ENCODE measurements at places on chromosomes 2 and 18.

DNA sequence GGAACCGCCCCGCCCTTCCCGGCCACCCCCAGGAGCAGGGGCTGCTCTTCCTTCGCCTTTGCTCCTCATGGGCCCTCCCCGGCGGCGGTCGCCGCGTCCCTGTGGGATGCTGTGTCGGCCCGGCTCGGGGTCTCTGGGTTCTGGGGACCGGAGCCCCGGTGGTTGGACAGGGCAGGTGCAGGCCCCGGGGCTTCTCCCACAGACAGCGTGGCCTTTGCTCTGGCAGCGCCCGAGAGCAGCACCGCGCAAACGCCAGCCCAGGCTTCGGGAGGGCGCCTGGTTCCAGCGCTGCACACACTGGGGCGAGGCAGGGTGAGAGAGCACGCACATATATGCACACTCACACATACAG is 9.0 kb upstream of the KCNG2 start:
- H3K27me3 ChIP-seq: peaks cover 64% of the 10 kb centered on the region
- no peak for DNase-seq
- H3K4me3 ChIP-seq: no peak overlapping the region
- H3K4me1 ChIP-seq: peaks cover 9% of the 10 kb centered on the region

DNA sequence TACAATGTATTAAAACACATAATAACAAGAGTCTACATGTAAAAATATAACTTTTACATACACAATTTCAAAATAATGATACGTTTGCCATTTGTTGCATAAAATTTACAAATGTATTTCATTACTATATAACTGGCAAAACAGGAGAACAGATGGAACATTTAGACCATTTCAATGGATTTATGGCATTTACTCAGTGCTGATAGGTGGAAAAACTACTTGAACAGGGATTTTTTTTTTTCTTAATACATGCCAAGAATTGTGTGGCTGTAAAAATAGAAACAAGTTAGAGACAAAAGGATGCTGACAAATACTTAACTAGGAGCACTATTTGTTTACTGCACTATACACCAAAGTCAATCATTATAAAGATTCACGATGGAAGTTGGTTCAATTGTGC is 266.8 kb upstream of the CCDC68 start:
- no peak for DNase-seq
- H3K27me3 ChIP-seq: no peaks in the 10 kb centered on the region
- H3K4me3 ChIP-seq: no peak overlapping the region
- H3K4me1 ChIP-seq: no peaks in the 10 kb centered on the region

GRCh38 chr18:31303771-31304170 is 14.2 kb upstream of the DSG1 start:
- H3K27me3 ChIP-seq: no peaks in the 10 kb centered on the region
- no peaks in the 10 kb centered on the region for H3K36me3 ChIP-seq
- no peak overlapping the region for H3K27ac ChIP-seq
- H3K4me1 ChIP-seq: no peaks in the 10 kb centered on the region
- no peak for DNase-seq
- no peak overlapping the region for H3K4me3 ChIP-seq

GRCh38 chr2:46382331-46383112 is 85.3 kb downstream of the EPAS1 start:
- H3K27ac ChIP-seq: peak overlapping the region; percentile 71
- no peaks in the 10 kb centered on the region for H3K27me3 ChIP-seq
- DNase-seq: no peak
- no peaks in the 10 kb centered on the region for H3K4me1 ChIP-seq

DNA sequence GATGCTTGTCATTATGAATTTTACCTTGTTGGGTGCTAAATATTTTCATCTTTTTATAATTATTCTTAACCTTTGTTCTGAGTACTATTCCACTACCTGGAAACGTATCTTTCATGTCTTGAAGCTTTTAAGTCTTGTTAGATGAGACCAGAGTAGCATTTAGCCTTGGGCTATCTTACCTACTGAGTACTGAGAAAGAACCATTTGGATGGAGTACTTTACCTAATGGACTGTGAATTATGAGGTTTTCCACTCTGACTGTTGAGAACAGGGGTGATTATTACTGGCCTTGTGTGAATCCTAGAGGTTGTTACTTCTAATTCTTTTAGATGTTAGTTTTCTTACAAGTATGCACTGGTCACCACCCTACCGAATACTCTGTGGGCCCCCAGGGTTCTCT is 63.5 kb downstream of the CCDC102B start:
- no peak for DNase-seq
- no peak overlapping the region for H3K27ac ChIP-seq
- H3K27me3 ChIP-seq: no peaks in the 10 kb centered on the region
- H3K4me1 ChIP-seq: no peaks in the 10 kb centered on the region
- H3K4me3 ChIP-seq: no peak overlapping the region

DNA sequence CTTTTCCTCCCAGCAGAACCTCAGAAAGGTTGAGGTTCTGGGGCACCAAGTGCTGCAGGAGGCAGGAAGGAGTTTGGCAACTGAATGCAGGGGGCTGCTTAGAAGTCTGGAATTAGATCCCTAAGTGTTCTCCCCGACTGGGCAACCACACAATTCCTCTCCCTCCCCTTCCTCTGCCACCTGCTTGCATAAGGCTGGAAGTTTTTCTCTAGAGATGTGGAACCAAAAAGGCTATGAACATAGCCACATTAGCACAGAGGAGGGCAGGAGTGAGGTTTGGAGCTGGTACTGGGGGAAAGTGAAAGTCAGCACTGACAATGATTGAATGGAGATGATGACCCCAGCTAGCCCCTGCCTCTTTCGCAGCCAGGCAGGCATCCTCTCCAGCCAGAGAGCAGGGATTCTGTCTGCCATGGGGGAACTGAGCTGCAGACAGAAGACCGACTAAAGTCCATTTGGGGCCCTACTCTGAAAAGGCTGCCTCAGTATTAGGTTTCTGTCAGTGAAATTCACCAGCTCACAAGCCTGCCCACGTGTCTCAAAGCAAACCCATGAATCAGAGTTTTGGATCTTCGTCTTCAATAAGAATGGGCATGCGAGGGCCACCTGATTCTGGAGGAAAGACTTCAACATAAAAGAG is 87.9 kb upstream of the ITGA6 start:
- peak overlapping the region; percentile 59 for H3K4me3 ChIP-seq
- DNase-seq: no peak
- H3K36me3 ChIP-seq: peaks cover 4% of the 10 kb centered on the region
- H3K4me1 ChIP-seq: peaks cover 20% of the 10 kb centered on the region
- peak overlapping the region; percentile 63 for H3K27ac ChIP-seq
- H3K27me3 ChIP-seq: no peaks in the 10 kb centered on the region

DNA sequence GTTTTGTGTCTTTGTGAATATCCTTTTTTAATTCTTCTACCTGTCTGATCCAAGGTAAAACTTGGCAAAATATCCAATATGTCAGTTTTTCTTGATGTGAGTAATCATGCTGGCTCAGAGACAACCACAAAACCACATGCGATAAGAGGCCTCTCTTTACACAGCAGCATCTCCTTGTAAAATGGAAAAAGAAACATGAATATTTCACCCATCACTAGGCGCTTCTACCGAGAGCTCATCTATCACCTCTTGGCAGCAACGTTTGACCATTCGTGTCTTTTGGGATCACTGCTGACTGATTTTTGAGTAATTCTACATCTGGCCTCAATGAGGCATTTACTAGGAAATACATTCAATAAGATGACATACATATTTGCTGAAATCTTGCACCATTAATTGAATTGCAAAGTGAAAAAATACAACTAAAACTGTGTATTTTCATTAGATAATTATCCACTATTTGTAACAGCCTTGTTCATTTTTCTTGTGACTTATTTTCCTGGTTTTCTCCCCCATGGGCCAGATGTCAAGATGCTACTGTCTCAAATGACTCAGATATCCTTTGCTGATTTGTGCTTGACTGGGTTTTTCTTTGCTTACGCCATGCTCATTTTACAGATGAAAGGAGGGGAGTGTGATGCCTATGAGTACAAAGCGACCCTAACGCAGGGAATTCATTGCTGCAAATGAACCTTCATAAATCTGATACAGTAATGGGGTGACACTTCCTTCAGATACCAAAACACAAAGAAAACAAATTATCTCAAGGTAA is 467.5 kb downstream of the FBXO15 start:
- H3K4me3 ChIP-seq: no peak overlapping the region
- no peaks in the 10 kb centered on the region for H3K36me3 ChIP-seq
- H3K4me1 ChIP-seq: no peaks in the 10 kb centered on the region

DNA sequence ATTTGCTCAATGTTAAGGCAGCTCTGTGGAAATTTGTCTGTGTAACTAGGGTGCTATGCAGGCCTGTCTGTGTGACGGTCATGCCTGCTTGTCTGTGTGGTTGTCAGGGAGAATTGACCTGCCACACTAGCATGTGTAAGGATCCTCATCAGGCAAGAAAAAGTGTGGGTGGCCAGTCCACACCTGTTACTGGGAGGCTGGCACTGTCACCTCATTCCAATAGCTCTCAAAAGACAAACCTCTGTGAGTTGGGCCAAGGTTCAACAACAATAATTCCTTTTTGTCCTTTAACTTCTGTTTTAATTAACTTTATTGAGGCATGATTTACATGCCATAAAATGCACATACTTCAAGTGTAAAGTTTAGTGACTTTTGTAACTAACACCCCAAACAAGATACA is 4.2 kb upstream of the MARCO start:
- H3K36me3 ChIP-seq: no peaks in the 10 kb centered on the region
- H3K4me3 ChIP-seq: no peak overlapping the region
- H3K27ac ChIP-seq: no peak overlapping the region
- DNase-seq: no peak

GRCh38 chr2:136212426-136213378 is 94.8 kb upstream of the CXCR4 start:
- peaks cover 6% of the 10 kb centered on the region for H3K36me3 ChIP-seq
- peak overlapping the region; percentile 97 for H3K27ac ChIP-seq

- no peaks in the 10 kb centered on the region for H3K4me1 ChIP-seq
- DNase-seq: no peak
- H3K27ac ChIP-seq: no peak overlapping the region
- H3K4me3 ChIP-seq: no peak overlapping the region
These were observed 1077.3 kb upstream of the TMEFF2 start for GRCh38 chr2:193272011-193272410.

DNA sequence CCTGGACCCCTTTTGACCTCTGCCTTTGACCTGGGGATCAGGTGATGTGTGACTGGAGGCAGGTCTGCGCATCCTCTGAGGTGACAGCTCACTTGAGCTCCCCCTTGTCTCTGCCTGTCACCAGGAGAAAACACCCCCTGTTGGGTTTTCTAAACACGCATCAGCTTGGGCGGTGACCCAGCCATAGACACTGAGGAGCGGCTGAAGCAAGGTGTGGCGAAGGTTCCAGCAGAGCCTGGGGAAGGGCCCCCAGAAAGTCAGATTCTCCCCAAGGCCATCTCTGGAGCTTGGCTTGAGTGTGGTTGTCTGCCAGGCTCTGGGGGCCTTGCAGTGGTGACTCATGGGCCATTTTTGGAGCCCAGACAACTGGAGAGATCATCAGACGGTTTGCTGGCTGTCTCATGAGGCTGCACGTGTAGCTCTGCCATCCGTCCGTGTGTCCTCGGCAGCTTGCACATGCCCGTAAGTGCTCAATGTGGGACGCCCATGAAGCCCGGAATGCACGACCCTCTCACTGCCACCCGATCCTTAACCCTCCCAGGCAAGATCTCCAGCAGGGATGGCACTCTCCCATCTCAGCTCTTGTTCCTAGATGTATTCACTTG is 29.4 kb downstream of the SIX3 start:
- no peak overlapping the region for H3K4me3 ChIP-seq
- no peak overlapping the region for H3K27ac ChIP-seq
- H3K27me3 ChIP-seq: peaks cover 55% of the 10 kb centered on the region
- peaks cover 2% of the 10 kb centered on the region for H3K36me3 ChIP-seq

GRCh38 chr2:69715964-69716363 is 26.0 kb upstream of the ANXA4 start:
- no peaks in the 10 kb centered on the region for H3K36me3 ChIP-seq
- H3K27me3 ChIP-seq: no peaks in the 10 kb centered on the region
- DNase-seq: no peak
- H3K27ac ChIP-seq: no peak overlapping the region
- no peak overlapping the region for H3K4me3 ChIP-seq

DNA sequence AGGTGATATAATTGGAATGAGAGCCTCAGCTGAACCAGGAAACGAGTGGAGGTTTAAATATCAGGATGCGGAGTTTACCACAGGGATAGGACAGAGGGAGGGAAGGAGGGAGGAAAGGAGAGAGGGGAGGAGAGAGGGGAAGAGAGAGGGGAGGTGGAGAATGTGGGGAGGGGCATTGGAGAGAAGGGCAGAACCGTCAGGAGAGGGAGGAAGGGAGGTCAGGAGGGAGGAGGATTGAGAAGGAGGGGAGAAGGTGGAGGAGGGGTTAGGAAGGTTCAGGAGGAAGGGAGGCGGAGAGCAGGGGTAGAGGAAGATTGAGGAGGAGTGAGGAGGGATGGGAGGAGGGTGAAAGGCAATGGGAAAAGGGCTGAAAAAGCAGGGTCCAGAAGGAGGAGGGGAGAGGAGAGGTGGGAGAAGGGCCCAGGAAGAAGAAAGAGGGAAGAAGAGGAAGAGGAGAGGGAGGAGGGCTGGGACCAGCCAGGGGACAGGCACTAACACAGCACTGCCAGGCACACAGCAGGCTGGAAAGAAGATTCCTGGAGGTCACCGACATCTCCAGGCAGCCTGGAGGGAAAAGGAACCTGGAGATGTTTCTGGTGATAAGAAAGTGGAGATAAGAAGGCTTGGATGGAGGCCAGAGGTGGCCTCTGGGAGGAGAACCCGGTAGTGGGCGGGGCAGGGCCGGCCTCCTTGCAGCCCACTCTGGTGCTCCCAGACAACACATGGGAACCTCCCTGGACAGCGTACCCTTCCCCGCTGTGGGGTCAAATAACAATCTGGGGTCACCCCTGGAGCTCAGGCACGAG is 176.7 kb upstream of the SMAD2 start:
- peaks cover 67% of the 10 kb centered on the region for H3K27me3 ChIP-seq
- no peaks in the 10 kb centered on the region for H3K4me1 ChIP-seq
- peaks cover 2% of the 10 kb centered on the region for H3K36me3 ChIP-seq
- DNase-seq: no peak

GRCh38 chr2:48197618-48198017 is 291.3 kb upstream of the FBXO11 start:
- H3K4me1 ChIP-seq: no peaks in the 10 kb centered on the region
- no peak overlapping the region for H3K4me3 ChIP-seq

- no peak for DNase-seq
- peak overlapping the region; percentile 98 for H3K27ac ChIP-seq
- peak overlapping the region; percentile 83 for H3K4me3 ChIP-seq
- peaks cover 4% of the 10 kb centered on the region for H3K36me3 ChIP-seq
- peaks cover 47% of the 10 kb centered on the region for H3K4me1 ChIP-seq
These were observed 103.7 kb upstream of the TAF1B start for GRCh38 chr2:9739531-9739964.

GRCh38 chr2:209614690-209615369 is 156.8 kb upstream of the UNC80 start:
- H3K27ac ChIP-seq: no peak overlapping the region
- no peaks in the 10 kb centered on the region for H3K36me3 ChIP-seq
- H3K27me3 ChIP-seq: no peaks in the 10 kb centered on the region

- H3K27me3 ChIP-seq: no peaks in the 10 kb centered on the region
- H3K4me1 ChIP-seq: peaks cover 15% of the 10 kb centered on the region
- H3K4me3 ChIP-seq: no peak overlapping the region
- H3K27ac ChIP-seq: peak overlapping the region; percentile 62
- peaks cover 4% of the 10 kb centered on the region for H3K36me3 ChIP-seq
- DNase-seq: no peak
These were observed 45.2 kb downstream of the ACVR1 start for GRCh38 chr2:157830696-157831570.

GRCh38 chr2:117064021-117064420 is 750.5 kb upstream of the DDX18 start:
- no peak overlapping the region for H3K27ac ChIP-seq
- H3K4me3 ChIP-seq: no peak overlapping the region
- DNase-seq: no peak
- H3K4me1 ChIP-seq: no peaks in the 10 kb centered on the region
- H3K27me3 ChIP-seq: no peaks in the 10 kb centered on the region
